Frontal cortex (tissue), 4 donors: ENCODE measurements at places on chromosomes 5 and 9. TPM values are rescaled to one million over a fixed set of nuclear protein-coding genes. Genes with fewer than 3 reads are reported as not detected.

TMEM215 gene
- total RNA-seq = 0.82 TPM

C5orf52 gene
- total RNA-seq = not detected

RLN1 gene
- total RNA-seq = not detected

PCDHA4 gene
- total RNA-seq = 12.2 TPM

DNA sequence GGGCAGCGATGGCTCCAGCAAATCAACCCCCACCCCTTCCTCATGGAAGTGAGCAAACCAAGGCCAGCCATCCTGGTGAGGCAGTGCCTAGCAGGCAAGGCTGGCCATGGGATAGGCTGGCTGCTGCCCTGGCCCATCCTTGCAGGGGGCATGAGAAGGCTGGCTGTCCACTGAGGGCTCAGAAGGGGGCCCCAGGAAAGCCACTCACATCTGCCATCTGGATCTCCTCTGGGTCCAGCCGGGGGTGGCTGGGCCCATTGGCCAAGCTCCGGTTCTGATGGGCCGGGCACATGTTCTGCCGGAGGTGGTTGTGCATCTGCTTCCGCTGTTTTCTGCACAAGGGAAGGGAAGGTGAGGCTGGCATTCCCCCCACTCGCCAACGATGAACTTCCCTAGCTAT lies 57.1 kb downstream of the PSD2 start:
- no peak for DNase-seq

CCL27 gene
- 0.41 TPM for total RNA-seq

- DNase-seq = no peak
These were observed 872.8 kb upstream of the CDH9 start for GRCh38 chr5:27911216-27911615.

PLK2 gene
- total RNA-seq = 1,139 TPM

ARHGEF28 gene
- total RNA-seq = 6.1 TPM

GRCh38 chr9:137034709-137035506 lies 3.0 kb upstream of the FUT7 start:
- DNase-seq = peak; percentile 89
